ENCODE measurements at places on chromosomes 1 and 21. TPM values are rescaled to one million over a fixed set of nuclear protein-coding genes. Genes with fewer than 3 reads are reported as not detected.

DNA sequence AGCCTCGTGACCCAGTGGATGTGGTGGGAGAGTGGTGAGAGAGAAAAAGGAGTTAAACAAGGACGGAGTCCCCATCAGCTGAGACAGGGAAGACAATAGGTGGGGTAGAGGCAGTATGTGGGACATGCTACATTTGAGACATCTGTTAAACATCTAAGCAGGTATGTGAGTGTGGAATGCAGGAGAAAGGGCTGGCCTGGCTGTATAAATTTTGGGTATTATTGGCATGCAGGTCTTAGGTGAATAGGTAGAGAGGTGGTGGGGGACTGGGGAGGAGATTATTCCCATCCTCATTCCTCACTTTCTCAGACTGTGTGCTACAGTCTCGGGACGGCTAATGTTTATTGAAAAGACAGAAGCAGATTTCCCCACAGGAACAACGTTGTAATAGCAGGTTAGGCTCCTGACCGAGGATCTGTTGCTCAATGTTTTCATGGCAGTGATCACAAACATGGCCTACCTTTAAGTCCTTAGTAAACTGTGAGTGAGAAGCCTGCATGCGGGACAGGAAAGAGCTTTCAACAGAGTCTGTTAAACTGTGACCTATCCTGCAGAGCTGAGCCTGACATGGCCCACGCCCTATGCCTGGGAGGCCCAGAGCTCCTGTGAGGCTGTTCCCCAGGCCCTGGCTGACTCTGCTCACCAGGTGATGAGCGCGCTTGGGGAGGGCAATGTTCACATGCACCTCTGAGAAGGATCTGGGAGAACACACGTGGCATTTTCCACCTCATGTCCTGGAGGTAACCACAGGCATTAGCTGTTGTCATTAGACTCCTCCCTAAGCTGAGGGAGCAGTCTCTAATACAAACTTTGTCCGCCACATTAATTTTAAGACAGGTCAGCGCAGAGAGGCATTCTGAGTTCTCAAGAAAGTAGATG is 16.5 kb downstream of the VSIG8 start:
- no peak for DNase-seq

GRCh38 chr1:159989581-159989980 is 35.5 kb upstream of the SLAMF9 start:
- no peak for DNase-seq

DNA sequence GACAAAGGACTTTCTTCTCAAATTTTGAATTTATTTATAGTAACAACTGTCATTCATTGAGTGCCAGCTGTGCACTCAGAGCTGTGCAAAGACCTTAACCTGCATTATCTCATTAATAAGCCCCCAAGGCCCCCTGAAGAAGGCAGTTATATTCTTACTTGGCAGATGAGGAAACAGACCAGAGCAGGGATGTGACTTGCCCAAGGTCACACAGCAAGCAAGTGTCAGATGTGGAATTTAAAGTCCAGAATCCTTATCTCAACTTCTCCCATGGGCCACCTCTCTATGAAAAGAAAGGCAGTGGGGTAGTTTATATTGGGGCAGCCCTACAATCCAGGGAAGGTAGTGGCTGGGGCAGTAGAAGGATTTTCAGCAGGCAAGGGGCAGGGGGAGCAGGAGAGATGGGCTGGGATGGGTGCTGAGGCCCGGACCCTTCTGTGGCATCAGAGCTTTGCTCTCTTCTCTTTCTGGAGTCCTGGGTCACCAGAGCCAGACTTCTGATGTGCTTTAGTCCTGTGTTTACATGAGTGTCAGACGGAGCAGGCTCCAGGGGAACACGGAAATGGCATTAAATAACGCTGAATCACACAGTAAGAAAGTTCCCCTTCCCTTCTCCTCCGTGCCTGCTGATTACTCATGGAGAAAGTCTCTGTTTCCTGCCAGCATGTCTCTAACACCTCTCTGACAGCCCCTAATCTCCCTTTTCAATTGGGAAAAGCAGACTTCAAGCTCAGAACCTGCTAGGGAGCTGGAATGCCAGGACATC is 39.5 kb downstream of the EPHB2 start:
- no peak for DNase-seq

DNA sequence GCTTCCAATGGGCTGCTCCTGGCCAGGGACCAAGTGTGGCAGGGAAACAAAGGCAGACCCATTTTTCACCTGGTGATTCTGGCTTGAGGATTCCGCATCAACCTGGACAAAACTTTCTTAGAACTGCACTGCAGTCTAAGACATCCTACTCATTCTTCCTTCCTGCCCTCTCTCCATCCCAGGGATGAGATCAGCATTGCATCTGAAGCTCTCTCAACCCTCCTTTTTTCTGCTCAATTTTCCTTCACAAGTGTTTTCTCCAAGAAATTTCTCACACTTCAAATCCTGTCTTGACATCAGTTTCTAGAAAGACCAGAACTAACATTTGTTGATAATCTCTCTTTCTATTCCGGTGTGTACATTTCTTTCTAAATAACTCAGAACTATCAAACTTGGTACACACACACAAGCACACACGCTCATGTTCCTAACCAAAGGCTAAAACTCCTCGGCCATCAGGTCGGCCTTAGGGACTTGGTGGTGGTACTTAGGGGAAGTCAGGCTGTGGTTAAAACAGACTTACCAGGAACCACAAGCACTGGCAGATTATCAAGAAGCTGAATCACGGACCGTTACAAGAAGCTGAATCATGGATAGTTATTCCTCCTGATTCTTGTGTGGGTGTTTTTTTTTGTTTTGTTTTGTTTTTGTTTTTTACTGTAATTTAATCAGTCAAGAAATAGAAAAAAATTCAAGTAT is 21.0 kb upstream of the CXADR start:
- no peak for DNase-seq

GRCh38 chr1:176315519-176316220 is 108.6 kb upstream of the COP1 start:
- DNase-seq = no peak

DNA sequence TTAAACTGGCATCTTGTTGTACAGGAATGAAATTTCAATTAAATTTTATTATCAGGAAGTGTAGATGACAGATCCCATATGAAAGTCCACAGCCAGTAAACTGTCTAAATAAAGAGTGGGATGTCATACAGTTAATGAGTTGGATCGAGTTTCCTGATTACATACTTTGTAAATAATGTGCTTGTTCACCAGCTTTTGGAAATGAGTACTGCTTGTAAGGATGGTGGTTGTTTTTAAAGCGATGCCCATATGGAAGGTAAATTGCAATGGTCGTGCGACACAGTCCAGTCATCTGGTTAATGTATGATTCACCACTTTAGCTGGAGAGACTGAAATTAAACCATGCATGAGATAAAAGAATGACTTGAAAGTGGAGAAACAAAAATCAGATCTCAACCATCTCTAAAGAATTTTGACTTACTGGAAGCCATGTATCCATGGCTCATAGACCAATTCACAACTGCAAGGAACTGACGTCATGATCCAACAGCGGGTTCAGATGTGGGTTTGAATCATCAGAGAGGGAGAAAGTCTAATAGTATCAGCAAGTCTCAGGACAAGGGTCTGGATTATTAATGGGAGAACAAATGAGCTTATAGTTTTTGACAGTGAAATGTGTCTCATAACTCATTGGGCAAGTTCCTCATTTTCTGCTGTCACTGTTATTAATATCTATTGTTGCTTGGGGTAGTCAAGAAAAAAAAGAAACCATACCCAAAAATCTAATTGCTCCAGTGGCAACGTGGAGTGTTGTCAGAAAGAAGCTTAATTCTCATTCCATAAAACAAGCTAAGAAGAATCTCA is 49.0 kb downstream of the MAP10 start:
- DNase-seq = no peak

EIF4G3 gene
- 46.3 TPM for total RNA-seq

OVAAL gene
- not detected for total RNA-seq

KCNN3 gene
- 0.29 TPM for total RNA-seq

GRCh38 chr1:182602935-182603645 is 1.1 kb downstream of the RGS16 start:
- DNase-seq = no peak

DNA sequence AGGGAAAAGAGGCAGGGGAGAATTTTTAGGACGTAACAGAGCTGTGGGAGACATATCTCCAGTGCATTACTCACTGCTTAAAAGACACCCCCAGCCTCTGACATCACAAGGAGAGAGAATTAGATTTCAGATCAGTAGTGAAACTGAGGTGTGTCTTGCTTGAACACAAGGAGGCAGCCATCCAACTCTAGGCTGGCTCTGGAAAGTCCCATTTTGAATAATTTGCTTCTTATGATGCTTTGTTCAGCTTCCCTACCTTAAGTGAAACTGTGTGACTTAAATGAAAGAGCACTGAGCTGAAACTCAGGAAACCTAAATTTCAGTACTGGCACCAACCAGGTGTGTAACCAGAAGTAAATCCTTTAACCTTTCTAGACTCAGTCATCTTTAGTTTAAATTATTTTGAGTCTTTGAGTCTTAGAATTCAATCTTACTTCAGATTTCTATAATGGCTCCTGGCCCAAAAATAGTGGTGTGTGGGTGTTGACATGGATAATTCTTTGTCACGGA is 251.6 kb upstream of the SGIP1 start:
- DNase-seq = peak; percentile 88

FCRL5 gene
- 1.4 TPM for total RNA-seq

DNA sequence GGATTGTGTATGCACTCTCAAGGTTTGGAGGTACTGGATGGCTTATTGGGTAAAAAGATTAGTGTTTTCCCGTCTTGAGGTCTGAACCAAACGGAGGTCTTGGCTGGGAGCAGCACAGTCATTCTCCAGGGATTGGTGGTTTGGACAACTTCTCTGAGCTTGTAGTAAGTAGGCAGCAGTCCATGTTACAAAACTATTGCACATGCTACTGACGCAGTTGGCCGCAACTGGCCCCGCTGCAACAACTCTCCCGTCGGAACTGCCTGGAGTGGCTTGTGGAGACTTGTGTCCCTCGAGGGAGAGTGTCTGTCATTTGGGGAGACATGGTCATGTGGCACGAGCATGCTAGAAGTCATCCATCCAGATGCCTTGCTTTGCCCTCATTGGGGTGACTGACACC is 276.0 kb downstream of the TM2D1 start:
- DNase-seq = no peak

HES3 gene
- total RNA-seq = not detected

DNA sequence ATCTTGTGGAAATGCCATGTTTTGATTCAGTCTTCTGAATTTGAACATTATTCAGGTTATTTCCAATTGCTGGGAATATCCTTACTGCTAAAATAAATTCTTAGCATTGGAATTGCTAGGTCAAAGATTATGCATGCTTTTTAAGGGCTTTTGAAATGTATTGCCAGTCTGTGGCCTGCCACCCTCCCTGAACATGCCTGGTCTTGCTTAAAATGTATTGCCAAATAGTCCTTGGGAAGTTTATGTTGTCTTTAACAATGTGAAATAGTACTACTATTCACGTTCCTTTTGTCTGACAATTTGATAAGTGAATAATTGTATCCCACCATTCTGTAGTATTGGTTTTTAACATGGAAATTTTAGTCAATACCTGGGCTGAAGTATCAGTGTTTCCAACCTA is 13.6 kb downstream of the TARDBP start:
- no peak for DNase-seq

ADAM30 gene
- not detected for total RNA-seq

GRCh38 chr1:10905841-10906655 is 106.4 kb upstream of the TARDBP start:
- no peak for DNase-seq

DNA sequence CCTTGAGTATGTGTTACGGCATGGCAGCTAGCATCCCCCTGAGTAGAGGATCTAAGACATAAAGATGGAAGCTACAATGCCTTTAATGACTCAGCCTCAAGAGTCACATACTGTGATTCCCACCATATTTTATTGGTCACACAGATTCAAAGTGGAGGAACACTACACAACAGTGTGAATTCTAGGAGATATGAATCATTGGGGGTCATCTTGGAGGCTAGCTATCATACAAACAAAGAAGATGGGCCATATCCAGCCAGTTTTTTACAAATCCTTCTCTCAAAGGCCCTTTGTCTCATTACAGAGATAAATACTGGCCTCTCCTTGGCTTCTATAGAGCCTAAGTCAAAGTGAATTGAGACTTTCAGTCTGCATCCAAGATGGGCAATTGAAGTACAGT is 177.0 kb downstream of the TBX15 start:
- DNase-seq = no peak

GRCh38 chr1:174769961-174770549 is 229.7 kb upstream of the CACYBP start:
- DNase-seq = no peak

GRCh38 chr1:35569936-35570335 is 3.2 kb upstream of the TFAP2E start:
- DNase-seq = no peak

COX20 gene
- 30.1 TPM for total RNA-seq
